Cardiac fibroblast (primary cell): ENCODE measurements at places on chromosomes 7 and 10.

DNA sequence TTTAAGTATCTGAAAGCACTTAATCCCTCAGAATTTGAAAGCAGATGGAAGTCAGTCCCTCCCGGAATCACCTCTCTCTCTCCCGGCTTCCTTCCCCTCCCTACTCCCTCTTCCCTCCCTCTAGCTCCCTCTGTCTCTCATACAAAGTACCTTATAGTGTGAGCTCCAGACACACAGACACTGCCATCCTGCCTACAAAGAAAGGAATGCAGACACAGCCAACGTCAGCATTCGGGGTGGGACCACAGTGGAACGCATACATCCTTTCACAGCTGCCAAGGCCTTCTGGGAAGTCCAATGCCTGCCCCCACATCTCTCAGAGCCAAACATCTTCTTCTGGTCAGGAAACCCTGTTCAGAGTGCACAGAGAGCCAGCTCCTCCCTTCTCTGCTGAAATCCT is 9.3 kb downstream of the NOD1 start:
- peak; percentile 100 for DNase-seq

- DNase-seq = no peak
Measured at GRCh38 chr7:23458044-23458443, 12.2 kb downstream of the IGF2BP3 start.

DNA sequence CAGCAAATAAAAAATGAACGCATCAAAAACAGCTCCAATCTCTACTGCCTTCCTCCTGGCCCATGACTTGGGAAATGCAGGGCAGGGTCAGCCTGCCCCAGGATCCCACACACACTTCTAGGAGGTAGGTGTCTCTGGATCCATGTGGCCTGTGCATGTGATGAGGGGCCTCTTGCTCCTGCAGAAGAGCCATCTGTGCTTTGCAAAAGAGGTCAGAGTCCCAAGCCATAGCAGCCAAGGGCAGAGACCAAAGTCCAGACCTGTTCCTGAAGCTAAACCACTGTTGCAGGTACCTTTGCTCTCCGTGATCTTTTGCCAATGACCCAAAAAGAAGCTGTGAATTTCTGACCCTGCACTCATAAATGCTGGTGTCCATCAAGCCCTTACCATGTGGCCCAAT is 57.1 kb downstream of the KCNMA1 start:
- DNase-seq = no peak

DNA sequence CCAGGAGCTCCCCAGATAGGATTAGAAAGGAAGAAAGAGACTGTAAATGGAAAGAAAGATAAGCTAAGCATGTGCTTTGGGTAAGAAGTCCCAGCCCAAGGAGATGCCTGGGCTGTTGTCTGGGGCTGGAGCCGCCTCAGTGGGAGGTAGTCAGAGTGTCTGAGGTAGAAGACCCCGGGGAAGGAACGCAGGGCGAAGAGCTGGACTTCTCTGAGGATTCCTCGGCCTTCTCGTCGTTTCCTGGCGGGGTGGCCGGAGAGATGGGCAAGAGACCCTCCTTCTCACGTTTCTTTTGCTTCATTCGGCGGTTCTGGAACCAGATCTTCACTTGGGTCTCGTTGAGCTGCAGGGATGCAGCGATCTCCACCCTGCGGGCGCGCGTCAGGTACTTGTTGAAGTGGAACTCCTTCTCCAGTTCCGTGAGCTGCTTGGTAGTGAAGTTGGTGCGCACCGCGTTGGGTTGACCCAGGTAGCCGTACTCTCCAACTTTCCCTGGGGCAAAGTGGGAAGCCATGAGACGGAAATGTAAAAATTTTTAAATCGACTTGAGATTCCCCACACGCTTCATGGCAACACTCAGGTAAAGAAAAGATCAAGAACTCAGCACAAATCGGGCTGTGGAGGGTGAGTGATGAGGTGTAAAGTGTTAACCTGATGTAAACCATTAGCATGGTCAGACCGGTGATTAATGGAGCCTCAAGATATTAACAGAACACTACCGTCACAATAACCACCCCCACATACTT is 1.3 kb downstream of the HOXA1 start:
- DNase-seq = no peak

DNA sequence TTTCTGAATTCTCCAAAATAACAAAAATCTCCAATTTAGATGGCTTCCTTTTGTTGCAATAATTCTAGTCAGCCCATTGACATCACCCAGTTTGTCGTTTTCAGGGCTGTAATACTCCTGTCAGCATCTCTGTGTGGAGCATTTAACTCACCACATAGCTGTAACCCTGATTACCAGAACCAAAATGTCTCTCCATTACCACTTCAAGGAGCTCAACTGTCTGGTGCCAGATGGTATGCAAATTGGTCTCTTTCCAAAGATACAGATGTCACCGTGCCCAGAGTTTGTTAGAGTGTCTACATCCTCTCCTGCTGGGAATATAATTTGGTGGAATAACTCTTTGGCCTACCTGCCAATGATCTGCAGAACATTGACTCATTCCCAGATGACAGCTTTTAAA is 350.3 kb upstream of the POT1 start:
- no peak for DNase-seq

- DNase-seq = peak; percentile 54
Measured at GRCh38 chr7:42194238-42194637, 42.8 kb downstream of the GLI3 start.

- no peak for DNase-seq
Measured at GRCh38 chr10:70478191-70479164, at the start of gene PALD1. TSS of gene PALD1 (plus strand) at chr10:70478767. CDS start at chr10:70525952, 47,185 bp downstream.

GRCh38 chr10:604716-605631 is 84.5 kb downstream of the DIP2C start:
- no peak for DNase-seq

DNA sequence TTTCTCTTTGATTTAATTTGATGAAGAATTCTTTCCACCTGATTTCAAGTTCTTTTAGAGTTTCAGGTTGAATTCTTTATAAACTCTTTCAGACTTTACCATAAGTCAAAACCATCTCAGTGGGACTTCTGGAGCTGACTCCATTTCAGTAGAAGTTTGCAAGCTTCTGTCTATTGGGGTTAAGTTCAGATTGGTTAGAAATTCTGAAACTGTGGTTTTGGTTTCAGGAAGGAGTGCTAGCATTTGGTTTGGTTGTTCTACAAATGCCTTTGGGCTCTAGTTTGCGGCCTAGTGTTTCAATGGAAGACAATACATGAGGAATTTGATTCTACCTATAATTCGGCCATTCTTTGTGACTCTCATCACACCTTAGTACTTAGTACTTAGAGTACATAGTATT is 176.8 kb upstream of the RHOBTB1 start:
- DNase-seq = no peak

GRCh38 chr10:15672469-15672868 is 47.3 kb downstream of the ITGA8 start:
- DNase-seq = no peak

DNA sequence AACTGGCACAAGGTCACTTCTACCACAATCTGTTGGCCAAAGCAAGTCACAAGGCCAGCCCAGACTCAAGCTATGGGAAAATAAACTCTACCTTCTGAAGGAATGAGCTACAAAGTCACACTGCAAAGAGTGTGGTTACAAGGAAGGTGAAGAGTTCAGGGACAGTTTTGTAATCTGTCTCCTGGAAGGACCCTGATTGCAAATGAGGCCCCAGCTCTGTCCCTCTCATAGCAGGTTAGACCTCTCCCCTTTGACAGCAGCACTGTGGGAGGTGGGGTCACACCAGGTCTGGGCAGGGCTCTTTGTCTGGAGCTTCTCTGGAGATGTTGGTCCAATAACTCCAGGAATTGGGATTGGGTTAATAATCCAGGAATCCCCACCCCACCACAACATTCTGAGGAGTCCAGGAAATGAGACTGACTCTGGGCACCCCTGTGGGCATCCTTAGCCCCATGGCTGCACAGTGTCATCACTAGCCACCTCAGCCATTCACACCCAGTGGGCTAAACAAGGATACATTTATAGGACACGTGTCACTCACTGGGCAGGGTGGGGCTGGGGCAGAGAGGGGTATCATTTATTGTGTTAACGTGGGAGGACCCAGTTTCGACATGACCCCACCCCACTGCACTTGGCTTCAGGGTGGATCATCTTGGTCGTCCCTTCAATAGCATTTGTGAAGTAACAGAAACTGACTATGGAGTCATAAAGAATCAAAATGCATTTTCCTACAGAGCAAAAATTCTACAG is 23.7 kb upstream of the C10orf105 start:
- DNase-seq = no peak

DNA sequence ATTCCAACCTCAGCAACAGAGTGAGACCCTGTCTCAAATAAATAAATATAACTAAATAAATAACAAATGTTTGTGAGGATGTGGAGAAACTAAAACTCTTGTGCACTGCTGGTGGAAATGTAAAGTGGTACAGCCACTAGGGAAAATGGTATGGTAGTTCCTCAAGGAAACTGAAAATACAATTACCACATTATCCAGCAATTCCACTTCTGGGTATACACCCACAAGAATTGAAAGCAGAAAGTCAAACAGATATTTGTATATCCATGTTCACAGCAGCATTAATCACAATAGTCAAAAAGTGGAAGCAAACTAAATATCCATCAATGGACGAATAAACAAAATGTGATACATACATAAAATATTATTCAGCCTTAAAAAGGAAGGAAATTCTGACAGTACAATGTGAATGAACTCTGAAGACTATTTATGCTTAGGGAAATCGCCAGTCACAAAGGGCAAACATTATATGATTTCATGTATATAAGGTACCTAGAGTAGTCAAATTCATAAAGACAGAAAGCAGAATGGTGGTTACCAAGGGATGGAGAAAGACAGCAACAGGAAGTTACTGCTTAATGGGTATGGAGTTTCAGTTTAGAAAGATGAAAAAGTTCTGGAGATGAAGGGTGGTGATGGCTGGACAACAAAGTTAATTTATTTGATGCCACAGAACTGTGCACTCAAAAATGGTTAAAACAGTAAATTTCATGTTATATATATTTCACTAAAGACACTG is 9.8 kb downstream of the ARHGAP12 start:
- no peak for DNase-seq

DNA sequence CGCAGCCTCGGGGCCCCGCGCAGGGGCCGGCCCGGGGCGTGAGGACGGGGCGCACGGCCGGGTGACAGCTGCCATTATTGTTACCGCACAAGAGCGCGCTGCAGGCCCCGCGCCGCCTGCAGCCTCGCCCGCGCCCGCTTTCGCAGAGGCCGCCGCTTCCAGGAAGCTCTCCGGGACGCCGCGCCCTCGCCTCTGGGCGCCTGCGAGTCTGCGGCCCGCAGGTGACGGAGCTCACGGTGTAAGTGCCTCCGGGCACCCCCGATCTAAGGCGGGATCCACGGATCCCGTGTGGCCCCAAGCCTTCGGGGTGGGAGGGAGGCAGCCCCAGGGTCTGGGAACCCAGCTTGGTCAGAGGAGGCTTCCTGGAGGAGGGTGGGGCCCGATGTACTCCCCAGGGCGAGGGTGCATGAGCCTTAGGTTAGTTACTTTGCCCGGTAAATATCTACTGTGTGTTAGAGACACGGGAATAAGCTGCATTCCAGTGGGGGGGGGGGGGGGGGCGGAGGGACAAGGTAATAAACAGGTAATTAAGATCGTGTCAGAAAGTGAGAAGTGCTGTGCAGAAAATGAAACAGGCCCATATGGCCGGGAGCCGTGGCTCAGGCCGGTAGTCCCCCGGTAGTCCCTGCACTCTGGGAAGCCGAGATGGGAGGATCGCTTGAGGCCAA is 638 bp downstream of the IQCE start:
- DNase-seq = peak; percentile 13

DNA sequence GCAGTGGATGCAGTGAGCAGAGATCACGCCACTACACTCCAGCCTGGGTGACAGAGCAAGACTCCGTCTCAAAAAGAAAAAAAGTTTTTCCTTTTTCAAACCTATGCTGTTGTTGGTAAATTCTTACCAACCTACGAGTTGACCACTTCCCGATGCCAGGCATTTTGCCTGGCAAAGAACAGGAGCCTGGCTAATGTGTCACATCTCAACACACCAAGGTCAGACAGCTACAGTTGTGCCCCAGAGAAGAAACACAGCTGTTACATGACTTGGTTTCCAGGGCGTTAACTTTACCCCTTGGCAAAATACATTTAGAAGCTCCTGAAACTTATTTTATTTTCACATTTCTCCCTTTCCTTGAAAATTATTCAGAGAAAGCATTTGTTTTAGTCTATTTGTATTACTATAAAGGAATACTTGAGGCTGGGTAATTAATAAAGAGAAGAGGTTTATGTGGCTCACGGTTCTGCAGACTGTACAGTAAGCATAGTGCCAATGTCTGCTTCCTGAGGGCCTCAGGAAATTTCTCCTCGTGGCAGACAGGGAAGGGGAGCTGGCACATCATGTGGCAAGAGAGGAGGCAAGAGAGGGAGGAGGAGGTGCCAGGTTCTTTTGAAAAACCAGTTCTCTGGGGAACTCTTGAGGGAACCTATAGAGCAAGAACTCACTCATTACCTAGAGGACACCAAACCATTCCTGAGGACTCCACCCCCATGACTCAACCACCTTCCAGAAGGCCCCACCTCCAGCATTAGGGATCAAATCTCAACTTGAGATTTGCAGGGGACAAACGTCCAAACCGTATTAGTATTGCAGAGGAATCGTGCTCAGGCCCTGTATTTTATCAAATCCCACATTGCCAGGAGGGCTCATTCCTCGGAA is 83.3 kb downstream of the PAXIP1 start:
- no peak for DNase-seq

DNA sequence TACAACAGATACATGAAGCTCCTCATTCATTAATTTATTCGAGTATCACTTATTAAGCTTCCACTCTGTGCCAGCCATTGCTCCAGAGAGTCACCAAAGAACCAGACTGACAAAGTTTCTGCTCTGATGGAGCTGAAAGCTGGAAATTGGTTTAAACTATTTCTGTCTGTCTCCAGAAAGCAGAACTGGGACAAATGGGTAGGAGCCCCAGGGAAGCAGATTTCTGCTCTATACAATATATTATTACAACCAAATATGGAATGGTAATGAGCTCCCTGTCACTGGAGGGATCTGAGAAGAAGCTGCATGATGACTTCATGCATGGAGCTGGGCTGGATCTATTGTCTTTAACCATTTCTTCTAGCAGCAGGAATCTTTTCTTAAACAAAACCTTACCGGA is 165.4 kb upstream of the ADO start:
- DNase-seq = no peak

DNA sequence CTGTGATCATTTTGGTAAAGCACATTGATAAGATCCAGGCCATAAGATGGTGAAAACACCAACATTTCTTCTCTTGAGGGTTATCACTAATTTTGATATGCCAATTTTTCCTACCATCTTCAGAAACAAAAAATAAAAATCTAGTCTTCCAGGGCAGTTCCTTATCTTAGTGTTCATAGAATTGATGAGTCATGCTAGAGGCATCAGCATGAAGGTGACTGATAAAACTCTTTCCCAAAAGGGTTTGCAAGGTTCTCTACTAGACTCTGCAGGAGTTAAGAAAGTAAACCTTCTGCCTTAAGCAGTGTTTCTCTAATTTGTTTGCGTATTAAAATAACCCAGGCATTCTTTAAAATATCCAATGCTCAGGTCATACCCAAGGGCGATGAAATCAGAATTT is 483.1 kb upstream of the CNTNAP2 start:
- no peak for DNase-seq

GRCh38 chr7:106611911-106612310 is 49.0 kb downstream of the CCDC71L start:
- DNase-seq = no peak
